ENCODE measurements at places on chromosomes 5 and 9.
A peak's percentile ranks its signal among the peaks of the same experiment; 100 is the strongest.

DNA sequence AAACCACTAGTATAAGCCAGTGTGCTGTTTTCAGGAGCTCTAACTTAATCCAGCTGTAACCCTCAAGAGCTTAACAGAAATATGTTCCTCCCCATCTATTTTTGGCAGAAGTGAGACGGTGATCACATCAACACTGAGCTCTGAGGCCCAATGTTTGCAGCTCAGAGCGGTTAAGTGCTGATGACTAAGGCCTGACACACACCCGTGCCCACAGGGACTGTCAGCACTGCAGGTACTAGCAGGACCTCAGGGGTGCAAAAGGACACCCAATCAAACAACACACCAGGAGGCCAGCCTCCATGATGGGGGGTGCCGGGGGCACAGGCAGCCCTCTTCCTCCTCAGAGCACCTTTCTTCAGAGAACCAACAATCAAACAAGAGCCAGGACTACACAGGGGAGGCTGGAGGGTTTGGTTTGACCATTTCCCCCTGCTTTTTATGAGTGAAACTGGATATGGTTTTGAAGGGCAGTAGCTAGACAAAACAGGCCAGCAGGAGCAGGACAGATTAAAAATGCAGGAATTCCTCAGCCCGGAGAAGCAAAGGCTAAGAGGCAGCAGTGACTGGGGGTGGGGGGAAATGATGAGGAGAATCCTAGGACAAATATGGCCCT, 61.3 kb downstream of the RAPGEF1 start:
- DNase-seq, result peak; percentile 60

DNA sequence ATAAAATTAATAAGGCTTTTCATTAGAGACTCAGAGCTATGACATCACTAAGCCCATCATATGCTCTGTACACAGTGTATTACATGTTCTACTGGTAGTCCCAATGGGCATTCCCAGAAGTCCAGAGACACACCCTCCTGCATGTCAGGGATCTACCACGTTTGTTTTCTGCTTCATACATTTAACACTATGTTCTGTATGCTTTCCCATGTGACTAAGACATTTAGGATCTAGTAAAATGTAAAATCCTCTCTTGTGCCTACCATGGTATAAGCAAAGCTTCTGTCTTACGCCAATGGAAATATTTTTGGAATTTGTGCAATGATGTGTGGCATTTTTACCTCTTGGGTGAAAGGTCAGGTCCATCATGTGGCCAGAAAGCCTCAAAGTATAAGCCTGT, 192.4 kb downstream of the ADAMTSL1 start:
- DNase-seq, result no peak

DNA sequence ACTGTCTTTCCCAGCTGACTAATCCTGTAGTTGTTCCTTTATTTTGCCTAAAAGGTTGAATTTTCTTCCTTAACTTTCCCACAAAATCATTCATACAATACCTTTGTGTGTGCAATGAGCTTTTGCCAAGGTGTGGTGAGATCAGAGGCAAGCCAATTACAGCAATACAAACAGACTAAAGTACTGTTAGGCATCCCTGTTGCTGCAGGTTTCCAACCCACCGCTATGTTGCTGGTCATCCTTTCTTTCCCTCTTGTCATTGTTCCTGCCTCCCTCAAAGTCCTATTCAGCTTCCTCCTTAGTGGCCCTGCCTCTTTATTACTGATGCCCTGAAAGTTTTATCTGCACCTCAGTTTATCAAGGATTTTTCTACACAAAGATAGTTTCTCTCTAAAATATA, 22.1 kb downstream of the ITGA2 start:
- DNase-seq, result no peak

- no peak for DNase-seq
Observed at GRCh38 chr5:91684625-91685024, 301.5 kb upstream of the ARRDC3 start.

DNA sequence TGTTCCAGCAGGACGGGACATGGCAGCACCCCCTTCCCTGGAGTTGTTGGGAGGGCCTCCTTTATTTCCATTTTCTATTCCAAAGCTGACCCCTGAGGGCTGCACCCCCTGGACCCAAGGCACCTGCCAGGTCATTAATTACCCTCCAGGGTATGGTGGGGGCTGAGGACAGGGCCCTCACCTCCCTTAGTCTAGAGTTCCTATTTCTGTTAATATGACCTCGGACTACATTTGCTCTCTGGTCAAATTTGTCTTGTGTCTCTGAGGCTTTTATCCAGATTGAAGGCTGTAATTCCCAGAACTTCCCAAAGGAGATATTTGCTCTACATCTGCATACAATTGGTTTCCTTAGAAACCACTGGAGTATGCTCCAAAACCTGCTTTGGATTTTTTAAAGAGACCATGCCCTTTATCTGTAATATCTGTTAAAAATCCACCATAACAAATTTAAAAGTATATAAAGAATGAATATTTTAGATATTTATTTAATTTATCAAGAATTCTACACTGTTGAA, 16.8 kb downstream of the PHF2 start:
- no peak for DNase-seq

DNA sequence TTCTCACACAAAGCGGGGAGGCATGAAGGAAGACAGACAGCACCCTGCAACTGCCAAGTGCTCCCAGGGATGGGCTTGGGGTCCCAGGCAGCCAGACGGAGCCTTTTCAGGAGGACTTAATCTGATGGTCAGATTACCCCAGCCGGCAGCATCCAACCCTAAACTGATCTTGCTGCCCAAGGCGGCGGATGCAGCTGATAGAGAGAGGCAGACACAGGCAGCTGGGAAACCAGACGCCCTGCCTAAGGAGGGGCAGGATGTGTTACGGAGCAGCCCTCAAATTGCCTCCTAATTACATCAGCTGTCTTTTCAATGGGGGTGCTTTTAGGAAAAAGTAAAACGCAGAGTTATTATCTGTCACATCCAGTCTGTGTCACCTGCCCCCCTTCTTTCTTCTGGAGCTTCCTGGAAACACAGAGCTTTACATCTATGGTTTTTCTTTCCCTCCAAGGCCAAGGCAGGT, 190.9 kb upstream of the PANK3 start:
- DNase-seq, result no peak

- no peak for DNase-seq
Observed at GRCh38 chr5:136840601-136841000, 475.3 kb upstream of the TRPC7 start.

- no peak for DNase-seq
Observed at GRCh38 chr5:54895816-54896341, 89.5 kb downstream of the ESM1 start.

DNA sequence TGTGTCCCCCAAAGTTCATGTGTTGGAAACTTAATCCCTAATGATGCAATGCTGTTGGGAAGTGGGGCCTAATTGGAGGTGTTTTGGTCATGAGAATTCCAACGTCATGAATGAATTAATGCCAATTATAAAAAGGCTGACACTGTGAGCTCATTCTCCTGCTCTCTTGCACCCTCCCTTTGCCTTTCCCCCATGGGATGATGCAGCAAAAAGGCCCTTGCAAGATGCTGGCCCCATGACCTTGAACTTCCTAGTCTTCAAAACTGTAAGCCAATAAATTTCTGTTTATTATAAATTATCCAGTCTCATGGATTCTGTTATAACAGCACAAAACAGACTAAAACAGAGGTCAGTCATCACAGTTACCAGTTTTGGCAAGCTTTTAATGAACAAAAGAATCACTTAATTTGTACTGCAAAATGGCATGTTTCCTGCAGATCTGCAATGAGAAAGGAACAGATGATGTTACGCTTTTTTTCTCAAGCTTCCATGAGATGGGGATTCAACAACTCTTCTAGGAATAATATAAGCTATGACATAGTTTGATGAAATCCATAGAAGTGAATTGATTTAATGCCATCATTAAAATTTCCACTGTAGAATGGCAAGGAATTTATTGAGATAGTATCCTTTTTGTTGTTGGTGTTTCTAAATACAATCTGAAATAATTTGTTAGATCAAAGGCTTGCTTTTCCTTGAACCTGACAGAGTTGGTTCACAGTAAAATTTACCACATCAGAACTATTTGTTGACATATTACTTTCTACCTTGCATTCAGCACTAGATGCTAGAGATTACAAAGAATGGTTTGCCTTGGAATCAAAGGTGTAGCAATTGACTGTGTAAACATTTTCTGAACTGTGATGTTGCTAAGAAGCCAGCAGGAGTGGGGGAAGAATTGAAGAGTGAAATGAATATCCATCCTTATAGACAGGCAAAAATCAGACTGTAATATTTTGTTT, 29.3 kb upstream of the RFK start:
- DNase-seq, result no peak

- DNase-seq, result peak; percentile 20
Observed at GRCh38 chr5:68875351-68875750, 218.5 kb upstream of the SLC30A5 start.

DNA sequence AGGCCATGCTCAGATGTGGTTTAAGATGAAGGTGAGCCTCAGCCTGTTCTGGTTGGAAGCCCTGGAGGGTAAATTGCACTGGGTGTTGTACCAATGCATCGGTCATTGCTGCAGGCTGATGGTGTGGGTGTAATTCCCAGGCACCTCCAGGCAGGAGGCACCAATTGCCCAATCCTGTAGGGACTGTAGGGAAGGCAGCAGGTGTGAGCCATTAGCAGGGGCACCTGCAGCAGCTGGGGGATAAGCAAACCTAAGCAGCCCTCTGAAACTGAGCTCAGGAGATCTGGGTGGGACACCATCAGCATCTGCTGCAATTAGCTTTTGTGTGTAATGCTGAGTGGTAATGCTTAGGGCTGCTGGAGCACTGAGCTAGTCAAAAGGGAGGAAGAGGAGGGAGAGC, 190.1 kb upstream of the TBC1D2 start:
- DNase-seq, result no peak

DNA sequence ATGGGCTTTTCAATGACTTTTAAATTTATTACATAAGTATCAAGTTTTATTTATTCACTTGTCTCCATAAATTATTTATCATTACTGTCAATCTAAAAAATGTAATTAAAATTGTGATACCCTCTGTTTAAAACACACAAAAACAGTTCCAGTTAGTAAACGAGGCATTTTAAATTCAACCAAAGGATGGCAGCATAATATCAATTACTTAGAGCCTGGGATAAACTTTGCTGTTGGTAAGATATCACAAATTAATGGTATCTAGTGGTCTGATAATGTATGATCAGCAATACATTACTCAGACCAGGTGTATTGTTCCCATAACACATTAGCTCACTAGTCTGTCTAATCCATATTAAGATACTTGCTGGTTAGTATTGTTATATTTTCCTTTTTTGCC, 9.6 kb upstream of the IFNE start:
- no peak for DNase-seq

GRCh38 chr5:33261305-33261704, 179.5 kb upstream of the TARS1 start:
- DNase-seq, result no peak

DNA sequence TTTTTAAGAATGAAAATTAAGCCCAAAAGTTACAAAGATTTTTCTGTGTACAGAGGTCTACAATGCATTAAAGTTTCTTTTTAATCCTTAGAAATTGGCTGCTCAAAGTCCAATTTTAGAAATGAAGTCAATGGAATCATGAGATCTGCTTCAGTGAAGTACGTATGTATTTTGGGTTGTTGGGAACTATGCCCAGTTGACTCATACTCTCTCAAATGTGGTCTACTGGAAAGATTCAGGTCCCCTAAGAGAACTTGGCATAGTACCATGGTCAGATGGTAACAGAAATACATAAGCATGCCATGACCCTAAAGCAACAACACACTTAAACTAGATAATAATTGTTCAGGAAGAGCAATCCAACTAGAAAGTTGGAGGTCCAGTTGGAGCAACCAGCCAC, 23.0 kb downstream of the FBLL1 start:
- DNase-seq, result no peak

- no peak for DNase-seq
Observed at GRCh38 chr5:114362977-114363761, 1.3 kb downstream of the KCNN2 start.

- DNase-seq, result no peak
Observed at GRCh38 chr5:65483546-65484346, 2.0 kb upstream of the ADAMTS6 start.

GRCh38 chr5:133716532-133717183, 104.3 kb upstream of the FSTL4 start:
- no peak for DNase-seq

- DNase-seq, result no peak
Observed at GRCh38 chr5:73998489-73998888, 372.5 kb downstream of the ARHGEF28 start.

GRCh38 chr9:113593682-113594281, 130.3 kb downstream of the RGS3 start:
- no peak for DNase-seq

- no peak for DNase-seq
Observed at GRCh38 chr9:75909776-75910175, 19.3 kb downstream of the PCSK5 start.

GRCh38 chr9:121700832-121701419, 49.5 kb downstream of the DAB2IP start:
- DNase-seq, result no peak

DNA sequence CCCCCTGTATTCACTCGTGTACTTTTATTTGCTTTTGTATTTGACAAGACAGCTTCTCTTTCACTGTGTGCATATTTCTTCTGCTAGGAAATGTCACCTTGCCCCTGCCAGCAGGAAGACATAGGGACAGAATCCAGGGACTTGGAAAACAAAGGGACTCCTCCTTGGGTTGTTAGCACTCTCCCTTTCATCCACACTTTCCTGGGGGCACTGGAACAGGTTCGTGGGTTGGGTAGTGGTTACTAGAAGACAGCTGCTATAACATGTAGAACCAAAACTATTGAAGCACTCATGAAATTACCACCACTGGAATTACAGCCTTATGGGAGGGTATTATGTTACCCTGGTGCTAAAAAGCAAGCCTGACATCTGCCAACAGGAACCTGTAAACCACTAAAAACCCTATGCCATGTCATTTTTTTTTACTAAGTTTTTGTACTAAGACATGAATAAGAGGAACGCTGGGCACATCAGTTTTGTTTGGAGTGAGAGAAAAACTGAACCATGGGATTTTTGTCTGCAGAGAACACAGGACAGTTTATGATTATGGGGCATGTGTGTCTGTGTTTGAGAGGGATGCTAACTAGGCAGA, 4.7 kb upstream of the CCL28 start:
- no peak for DNase-seq

- no peak for DNase-seq
Observed at GRCh38 chr9:114116126-114116747, 17.1 kb upstream of the KIF12 start.
